CD4-positive, alpha-beta T cell treated with Interleukin-6 at 100 ng/mL for 8 hours (primary cell): ENCODE measurements at places on chromosomes 6 and 20.
A peak's percentile ranks its signal among the peaks of the same experiment; 100 is the strongest.

DNA sequence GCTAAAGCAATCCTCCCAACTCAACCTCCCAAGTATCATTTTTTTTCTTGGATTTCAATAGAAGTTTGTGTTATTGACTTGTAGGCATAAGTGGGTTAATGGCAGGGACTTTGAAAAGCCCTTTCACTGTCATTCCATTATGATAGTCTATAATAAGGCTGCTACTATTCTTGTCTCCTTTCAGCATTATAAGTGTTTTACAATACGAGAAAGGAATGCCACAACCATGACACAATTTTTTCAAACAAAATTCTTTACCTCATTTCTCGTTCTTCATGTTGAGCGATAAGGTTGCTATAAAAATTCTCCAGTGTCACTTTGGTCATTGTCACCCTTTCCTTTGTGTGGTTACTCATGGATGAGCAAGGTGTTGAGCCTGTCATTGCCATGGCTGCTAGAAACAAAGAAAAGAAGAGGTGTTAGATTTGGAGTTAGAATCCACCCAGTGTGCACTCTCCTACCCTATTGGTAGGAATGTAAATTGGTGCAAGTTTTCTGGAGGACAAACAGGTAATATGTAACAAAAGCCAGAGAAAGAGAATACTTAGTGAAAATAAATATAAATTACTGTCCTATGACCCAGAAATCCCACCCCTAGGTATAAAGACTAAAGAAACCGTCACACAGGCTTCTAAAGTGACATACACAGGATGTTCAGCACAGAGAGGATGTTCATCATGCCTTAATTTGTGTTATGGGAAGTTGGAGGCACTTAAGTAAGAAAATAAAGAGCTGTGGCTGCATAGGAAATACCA, 7.3 kb downstream of the STK38 start:
- DNase-seq: peak; percentile 49

GRCh38 chr6:63440594-63440993, 120.8 kb upstream of the LGSN start:
- DNase-seq: no peak

- no peak for DNase-seq
Measured at GRCh38 chr6:149852180-149852579, 12.0 kb downstream of the LRP11 start.

DNA sequence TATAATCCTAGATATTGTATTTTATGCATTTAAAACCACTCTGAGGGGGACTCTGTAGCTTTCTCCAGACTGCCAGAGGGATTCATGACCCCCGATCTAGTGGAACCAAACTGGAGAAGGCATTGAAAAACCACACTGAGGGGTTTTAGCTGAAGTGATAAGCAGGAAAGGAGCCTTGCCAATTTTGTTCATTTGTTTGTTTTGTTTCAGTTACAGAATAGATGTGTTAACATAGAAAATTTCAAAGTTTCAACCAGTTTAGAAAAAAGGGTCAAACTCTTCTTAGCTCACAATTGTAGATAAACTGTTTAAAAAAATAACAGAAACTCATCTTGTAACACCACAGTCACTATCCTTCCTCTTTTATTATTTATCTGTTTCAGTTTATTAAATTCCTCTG, 19.8 kb downstream of the TAB2 start:
- DNase-seq: no peak

DNA sequence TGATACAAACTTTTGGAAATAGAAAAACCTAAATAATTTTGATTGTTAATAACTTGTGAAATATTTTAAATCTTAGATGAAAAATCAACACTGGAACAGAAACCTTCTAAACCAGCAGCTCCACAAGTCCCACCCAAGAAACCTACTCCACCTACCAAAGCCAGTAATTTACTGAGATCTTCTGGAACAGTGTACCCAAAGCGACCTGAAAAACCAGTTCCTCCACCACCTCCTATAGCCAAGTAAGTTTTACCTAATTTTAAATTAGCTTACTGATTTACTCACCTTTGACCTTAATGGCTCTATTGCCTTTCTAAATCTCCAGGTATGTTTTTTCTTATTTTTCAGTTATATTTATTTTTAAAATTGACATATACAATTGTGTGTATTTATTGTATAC, 102.6 kb upstream of the ADGRF4 start:
- DNase-seq: no peak

GRCh38 chr6:89685311-89685710, 46.8 kb upstream of the LYRM2 start:
- DNase-seq: no peak

DNA sequence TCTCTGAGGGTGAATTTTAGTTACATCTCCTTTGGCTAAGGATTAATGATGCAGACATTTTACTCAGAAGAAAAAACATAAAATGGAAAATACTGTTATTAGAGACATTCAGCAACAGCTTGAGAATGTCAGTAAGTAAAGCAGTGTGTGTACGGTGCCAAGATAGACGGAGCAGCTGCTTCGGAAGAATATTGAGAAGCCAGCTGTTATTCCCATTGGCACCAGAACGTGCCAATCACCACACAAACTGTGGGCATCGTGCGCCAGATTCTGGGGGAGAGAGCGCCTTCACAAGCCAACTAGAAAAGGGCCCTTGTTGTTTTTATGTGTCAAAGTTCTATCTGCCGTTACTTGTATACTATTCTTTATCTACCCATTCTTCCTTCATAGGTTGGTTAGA, 163.4 kb downstream of the MTFR2 start:
- no peak for DNase-seq

GRCh38 chr6:16238963-16239797, 793 bp downstream of the GMPR start:
- no peak for DNase-seq
